CD4-positive, alpha-beta memory T cell (primary cell): ENCODE measurements at places on chromosomes 16 and 17. TPM values are rescaled to one million over a fixed set of nuclear protein-coding genes. Genes with fewer than 3 reads are reported as not detected.

Gene NTHL1
- 9.3 TPM for total RNA-seq

Gene SLFN14
- not detected for total RNA-seq

Gene NOL3
- total RNA-seq = 9.6 TPM

Gene SDK2
- 2.2 TPM for total RNA-seq

Gene UMOD
- total RNA-seq = not detected

Gene AOC2
- total RNA-seq = 2.7 TPM

Gene RNF135
- 3.9 TPM for total RNA-seq

Gene FSCN2
- 1.0 TPM for total RNA-seq

Gene CX3CL1
- total RNA-seq = not detected

Gene SGCA
- total RNA-seq = not detected

Gene FNDC8
- not detected for total RNA-seq

Gene PRSS22
- total RNA-seq = 0.39 TPM

Gene ADAMTS18
- not detected for total RNA-seq

Gene HYDIN
- total RNA-seq = not detected

Gene MINK1
- 134 TPM for total RNA-seq

Gene HOXB8
- total RNA-seq = not detected

Gene KRT15
- not detected for total RNA-seq

Gene CHST5
- not detected for total RNA-seq

Gene KRT24
- not detected for total RNA-seq

Gene PIGW
- total RNA-seq = 5.1 TPM

Gene HBA2
- total RNA-seq = 0.75 TPM
